CD4-positive, alpha-beta memory T cell (primary cell): ENCODE measurements at places on chromosomes 3 and 15.

- no peak for DNase-seq
These were observed 120.2 kb downstream of the LRRC28 start for GRCh38 chr15:99371180-99372103.

DNA sequence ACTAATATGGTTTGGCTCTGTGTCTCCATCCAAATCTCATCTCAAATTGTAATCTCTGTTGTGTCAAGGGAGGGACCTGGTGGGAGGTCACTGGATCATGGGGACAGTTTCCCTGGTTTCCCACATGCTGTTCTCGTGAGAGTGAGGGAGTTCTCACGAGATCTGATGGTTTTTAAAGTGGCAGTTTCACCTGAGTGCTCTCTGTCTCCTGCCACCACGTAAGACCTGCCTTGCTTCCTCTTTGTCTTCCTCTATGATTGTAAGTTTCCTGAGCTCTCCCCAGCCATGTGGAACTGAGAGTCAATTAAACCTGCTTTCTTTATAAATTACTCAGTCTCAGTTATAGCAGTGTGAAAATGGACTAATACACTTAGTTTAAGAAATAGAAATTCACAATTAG, 228.9 kb downstream of the CD47 start:
- no peak for DNase-seq

GRCh38 chr15:84814916-84815315, 2.2 kb upstream of the ALPK3 start:
- no peak for DNase-seq

DNA sequence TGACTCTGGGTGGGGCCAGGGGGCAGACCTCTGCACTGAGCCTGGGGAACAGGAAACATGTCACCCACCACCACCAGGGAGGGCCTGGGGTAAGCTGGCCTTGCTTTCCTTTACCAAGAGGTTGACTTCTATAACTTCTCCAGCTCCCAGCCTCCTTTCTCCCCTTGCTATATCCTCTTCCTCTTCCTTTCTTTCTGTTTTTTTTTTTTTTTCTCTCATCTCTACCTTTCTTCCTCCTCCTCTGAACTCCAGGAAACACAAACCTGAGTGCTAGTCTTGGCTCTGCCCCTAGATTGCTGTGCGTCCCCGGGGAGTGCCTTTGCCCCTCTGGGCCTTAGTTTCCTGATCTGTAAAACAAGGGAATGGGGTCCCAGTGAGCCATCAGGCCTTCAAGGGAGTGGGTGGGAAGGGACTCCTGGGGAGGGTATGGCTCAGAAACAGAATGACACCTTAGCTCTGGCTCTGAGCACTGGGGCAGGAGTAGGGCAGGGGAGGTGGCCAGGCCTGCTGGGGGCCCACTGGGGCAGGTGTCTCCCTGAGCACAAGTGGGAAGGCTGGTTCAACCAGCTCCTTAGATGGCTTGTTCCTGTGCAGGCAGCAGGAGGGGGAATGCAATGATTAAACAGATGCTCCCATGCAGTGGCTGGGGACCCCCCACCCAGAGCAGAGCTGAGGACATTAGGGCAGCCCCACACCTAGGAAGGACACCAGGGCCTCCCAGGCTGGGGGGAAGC, 4.3 kb downstream of the SNX33 start:
- DNase-seq = no peak

DNA sequence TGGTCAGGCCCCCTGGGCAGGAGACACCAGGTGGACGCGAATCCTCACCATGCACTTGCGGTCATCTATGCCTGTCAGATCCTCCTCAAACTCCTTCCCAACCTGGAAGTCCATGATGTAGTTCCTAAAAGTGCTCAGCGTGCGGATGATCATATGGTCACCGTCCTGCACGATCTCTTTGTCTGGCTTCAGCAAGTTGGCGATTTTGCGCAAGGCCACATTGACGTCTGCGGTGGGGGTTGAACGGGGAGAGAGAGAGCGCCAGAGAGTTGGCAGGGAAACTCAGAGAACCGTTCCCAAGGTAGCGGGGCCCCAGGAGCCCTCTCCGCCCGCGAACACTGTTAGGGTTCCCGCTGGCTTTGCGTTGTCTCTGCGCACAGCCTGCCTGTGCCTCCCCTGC, 809 bp downstream of the RBP1 start:
- no peak for DNase-seq

GRCh38 chr3:167031364-167032049, 348.6 kb downstream of the ZBBX start:
- no peak for DNase-seq

- DNase-seq = no peak
These were observed 61.8 kb downstream of the GAP43 start for GRCh38 chr3:115685097-115685496.

DNA sequence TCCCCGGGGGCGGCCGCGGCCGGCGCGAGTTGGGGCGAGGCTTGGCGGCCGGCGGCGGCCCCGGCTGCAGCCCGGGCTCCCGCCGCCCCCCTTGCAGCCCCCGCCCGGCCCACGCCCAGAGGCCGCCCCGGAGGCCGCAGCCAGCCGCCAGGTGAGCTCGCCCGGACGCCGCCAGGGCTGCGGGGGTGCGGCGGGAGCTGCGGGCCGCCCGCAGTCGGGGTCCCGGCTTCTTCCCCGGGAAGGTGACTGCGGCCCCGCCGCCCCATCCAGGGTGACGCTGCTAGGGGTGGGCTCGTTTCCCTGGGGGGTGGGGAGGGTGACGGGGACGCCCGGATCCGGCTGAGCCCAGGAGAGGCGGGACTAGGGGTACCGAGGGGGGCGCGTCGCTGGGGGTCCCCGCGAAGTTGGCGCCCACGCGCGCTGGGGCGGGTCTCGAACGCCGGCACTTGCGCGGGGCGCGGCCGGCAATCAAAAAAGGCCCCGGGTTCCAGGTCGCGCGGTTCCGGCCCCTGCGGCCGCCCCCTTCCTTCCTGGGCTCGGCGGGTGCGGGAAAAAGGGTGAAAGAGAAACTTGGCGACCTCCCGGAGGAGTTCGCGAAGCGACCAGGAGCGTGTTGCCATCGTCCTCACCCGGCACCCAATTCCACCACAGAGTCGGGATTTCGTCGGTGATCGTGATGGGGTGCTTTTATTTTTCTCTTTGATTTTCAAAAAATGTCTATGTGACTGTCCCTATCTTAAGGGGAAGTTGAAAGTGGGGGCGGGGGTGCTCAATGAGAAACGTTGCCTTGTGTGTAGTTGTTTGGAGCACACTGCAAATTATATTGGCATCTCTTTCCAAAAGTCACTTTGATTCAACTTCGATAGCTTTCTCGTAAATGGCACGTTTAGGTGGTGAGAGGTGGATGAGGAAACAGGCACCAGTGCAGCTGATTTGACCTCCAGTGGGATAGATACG, 619 bp downstream of the ATXN7 start:
- peak; percentile 28 for DNase-seq

- no peak for DNase-seq
These were observed 11.9 kb downstream of the UBL7 start for GRCh38 chr15:74449095-74449494.

DNA sequence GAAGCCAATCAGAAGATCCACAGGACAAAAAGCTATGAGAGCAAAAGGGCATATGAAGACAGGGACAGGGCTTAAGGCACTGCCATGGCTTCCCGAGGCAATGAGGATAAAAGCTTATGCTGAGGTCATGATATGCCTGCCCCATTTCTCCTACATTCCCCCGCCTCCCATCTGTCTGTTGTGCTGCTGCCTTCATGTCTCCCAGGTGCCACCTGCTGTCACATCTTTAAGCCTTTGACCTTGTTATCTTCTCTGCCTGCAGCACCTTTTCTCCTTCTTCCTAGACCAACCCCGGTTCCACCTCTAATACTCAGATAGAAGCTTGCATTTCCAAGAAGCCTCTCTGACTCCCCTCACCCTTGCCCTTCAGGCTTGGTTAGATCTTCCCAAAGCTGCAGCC, 213.8 kb downstream of the ARRDC4 start:
- DNase-seq = no peak

DNA sequence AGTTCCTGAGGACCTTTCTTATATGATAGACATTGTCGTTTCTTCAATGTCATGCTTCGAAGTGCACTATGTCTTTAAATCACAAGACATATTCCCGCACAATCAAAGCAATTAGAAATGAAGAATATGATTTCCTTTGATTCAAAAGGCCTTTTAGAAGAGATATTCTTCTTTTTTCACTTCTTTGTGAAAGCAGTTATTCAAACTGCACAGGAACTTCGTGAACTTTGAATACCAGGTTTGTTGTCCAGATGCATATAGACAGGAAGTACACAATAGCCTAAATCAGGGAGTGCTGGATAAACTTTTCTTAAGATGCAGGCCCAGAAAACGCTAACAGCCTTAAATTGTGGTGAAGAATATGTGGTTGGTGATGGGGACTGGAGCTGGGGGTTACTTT, 591.1 kb upstream of the NAALADL2 start:
- DNase-seq = no peak

GRCh38 chr15:27696530-27696929, 402.6 kb downstream of the OCA2 start:
- DNase-seq = no peak

- DNase-seq = no peak
These were observed 394.1 kb downstream of the SOX2 start for GRCh38 chr3:182105875-182106274.

DNA sequence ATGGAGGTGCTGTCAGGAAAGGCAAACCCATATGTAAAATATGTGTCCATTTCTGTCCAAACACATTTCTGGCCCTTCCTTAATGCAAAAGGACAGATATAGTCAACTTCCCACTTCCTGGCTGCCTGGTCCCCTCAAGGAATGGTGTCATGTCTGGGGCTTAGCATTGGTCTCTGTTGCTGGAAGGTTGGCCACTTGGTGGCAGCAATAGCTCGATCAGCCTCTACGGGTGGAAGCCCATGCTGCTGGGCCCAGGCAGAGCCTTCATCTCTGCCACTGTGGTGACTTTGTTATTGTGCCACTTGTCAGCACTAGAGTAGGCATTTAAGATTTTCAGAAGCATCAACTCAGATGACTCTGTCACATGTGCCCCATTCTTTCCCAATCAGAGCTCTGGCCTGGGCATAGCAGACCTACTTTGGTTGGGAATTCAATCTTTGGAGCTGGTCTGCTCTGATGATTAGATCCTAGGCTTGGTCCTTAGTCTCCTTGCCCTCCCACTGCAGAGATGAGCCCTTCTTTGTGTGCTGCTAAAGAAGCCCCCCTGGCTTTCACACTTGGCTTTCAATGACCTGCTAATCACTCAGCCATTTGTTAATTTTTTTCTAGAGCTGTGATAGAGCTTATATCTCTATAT, 51.0 kb upstream of the SPSB4 start:
- peak; percentile 36 for DNase-seq

GRCh38 chr15:67825881-67826716, 790 bp downstream of the SKOR1 start:
- no peak for DNase-seq

DNA sequence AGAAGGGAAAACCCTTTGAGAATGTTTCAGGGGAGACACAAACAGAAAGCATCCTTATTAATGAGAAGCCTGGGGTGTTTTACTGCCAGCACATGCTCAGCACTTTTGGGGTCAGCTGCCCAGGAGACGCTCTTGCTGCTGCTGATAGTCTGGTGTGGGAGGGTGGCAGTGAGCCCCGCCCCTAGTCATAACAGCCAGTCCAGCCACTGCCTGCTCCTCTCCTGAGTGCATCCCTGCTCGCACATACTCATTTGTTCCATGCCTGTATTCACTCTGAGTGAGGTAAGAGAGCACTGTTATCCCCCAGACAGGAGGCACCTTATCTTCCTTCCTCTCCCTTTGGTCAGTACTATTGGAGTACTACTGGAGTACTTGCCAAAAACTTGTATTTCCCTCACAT, 101.3 kb downstream of the ETFA start:
- DNase-seq = no peak
